NCI-H748 treated with DMSO at 0.1 percent for 48 hours (cell line): ENCODE measurements at places on chromosomes 11 and 22.

GRCh38 chr11:135073381-135073780 lies 661.3 kb upstream of the B3GAT1 start:
- DNase-seq, result no peak

DNA sequence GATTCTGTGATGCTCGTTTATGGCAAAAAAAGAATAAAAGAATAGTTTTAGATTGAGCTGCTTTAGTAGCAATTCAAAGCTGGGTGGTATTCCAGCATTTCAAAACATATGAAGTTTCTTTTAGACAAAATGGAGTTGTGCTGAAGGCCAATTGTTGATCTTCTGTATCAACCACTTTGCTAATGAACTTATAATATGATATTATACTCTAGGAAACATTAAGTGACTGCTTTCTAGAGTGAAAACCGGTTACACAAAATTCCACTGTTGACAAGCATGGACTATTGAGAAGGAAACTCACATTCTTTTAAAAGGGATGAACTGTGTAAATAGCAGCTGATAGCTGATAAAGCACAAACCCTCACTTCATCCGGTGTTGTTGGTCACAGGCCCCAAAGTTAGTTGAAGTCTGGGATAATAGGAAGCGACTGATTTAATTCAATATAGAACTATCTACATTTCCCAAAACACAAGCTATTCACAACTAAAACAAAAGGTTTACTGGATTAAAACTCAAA lies 255.1 kb downstream of the CADM1 start:
- DNase-seq, result no peak

- no peak for DNase-seq
Observed at GRCh38 chr11:35151683-35152280, 12.8 kb downstream of the CD44 start.

DNA sequence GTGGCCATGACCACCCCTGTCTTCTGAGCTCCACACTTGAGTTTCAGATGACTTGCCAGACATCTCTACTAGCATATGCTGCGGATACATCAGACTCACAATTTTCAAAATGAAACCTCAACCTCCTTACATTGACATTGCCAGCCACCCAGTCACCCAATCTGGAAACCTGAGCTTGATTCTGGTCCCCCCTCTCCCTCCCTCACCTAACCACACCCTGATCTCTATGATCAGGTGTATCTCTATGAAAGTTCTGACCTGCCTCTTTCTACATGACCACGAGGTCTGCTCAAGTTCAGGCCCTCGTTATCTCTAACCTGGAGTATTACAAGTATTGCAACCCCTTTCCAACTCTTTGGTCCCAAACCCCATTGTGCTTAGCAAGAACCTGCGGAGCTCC lies 254.1 kb downstream of the KIRREL3 start:
- DNase-seq, result no peak

- no peak for DNase-seq
Observed at GRCh38 chr11:8818421-8818820, 92.6 kb upstream of the AKIP1 start.

DNA sequence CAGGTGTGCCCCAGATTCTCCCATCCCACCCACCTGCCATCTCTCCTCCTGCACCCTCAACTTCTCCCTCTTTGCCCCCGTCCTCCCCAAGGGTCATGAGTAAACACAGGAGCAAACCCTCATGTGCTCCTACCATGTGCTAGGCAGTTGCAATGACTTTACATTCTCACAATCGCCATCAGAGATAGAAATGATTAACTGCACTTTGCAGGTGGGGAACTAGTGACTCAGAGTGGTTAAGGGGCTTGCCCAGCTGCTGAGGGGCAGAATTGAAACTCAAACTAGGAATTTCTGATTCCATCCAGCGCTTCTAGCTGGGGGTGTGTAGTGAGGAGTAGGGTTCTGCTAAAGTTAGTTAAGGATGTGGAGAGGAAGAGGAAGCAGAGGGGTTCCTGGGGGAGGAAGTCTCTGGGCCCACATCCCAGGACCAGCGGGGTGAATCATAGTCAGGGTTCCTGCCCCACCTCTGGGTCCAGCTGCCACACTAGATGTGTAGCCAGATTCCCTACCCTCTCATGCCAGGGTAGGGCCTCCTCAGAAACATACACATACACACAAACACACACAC lies 16.0 kb upstream of the PRG2 start:
- no peak for DNase-seq

- DNase-seq, result no peak
Observed at GRCh38 chr11:80778941-80779340, 1338.1 kb upstream of the TENM4 start.

DNA sequence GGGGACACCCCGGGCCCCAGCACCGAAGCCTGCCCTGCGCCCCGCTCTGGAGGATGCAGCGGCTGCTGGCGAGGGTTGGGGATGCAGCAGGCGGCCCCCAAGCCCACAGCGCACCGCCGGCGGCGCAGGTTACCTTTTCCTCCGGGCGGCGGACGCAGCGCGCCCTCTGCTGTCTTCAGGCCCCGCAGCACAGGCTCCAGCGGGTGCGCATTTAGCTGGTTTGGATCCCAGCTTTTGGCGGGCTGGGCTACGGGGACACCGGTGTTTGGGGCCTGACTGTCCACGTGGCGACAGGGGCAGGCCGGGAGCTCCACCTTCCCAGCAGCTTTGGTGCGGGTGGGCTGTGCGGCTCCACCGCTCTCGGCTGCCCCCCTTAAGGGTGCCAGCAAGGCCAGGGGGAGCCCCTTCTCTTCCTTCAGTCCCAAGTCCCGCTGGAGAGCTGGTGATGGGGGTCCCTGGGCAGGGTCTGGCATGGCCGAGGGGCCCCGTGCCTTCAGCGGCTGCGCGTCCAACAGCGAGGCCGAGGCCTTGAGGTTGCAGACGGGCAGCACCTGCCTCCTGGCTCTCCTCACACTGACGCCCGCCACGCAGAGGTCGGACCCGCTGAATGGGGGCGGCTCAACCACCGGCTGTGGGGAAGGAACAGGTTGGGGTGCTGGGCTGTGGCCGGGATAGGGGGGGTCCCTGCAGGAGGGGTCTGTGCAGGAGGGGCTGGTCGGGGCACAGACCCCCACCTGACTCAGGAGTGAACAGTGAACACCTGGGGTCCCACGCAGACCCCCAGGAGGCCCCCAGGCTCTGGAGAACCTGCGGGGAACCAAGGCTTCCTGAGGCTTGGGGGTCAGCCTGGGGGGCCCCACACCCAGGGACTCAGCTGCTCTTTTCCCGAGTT lies 18.0 kb upstream of the IL17REL start:
- peak; percentile 81 for DNase-seq

DNA sequence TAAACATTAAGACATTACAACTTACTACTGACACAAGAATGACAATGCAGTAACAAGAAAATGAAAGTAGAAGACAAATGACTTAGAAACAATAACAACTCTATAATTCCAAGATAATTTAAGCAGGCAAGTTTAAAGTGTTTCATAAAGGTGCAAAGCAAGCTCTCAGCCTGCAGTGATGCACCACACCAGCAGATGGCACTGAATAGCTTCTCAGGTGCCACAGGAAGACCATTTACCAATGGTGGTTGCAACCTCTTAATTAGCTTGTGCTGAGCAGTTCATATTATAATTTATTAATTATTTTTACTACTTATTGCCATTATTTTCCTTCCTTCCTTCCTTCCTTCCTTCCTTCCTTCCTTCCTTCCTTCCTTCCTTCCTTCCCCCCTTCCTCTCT lies 60.6 kb downstream of the NXPE2 start:
- peak; percentile 3 for DNase-seq

- no peak for DNase-seq
Observed at GRCh38 chr22:38756711-38757463, 1.1 kb upstream of the SUN2 start.

DNA sequence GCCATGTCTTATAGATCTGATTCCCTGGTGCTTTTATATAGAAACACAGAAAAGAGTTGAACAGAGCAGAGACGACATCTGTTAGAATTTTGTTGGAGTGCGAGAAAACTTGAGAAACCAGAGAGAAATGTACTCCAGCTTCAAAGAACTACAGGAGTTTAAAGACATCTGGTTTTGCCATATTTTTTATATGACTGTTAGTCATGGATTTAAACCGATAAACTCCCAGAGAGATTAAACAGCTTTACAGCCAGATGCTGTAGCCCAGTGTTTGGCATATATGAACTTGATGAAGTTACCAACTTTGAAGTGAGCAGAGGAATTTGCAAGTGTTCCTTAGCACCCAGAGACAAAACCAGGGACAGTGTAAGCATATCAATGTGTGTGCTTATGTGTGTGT lies 1083.1 kb downstream of the LRRC4C start:
- no peak for DNase-seq

- DNase-seq, result no peak
Observed at GRCh38 chr11:33706546-33706945, 5.9 kb upstream of the C11orf91 start.

- peak; percentile 17 for DNase-seq
Observed at GRCh38 chr11:59822989-59823566, 12.5 kb upstream of the MRPL16 start.

DNA sequence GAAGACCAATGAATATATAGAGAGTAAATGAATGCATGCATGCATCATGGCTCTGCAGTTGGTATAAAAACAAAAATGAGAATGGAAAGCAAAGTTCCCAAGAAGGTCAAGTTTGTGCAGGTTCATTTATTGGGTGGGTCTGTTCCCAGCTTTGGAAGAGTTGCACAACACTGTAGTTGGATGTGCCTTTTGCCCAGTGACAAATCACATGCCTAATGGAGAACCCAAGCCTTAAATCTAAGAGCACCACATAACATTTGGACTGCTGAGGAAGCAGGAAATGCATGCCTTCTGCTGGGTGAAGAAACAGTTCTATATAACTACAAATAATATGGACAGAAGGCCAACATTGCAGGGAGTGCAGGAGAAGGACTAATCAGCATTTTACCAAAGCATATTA lies 30.6 kb downstream of the PRCP start:
- no peak for DNase-seq

GRCh38 chr22:20931126-20931654 lies 14.0 kb downstream of the CRKL start:
- DNase-seq, result no peak

DNA sequence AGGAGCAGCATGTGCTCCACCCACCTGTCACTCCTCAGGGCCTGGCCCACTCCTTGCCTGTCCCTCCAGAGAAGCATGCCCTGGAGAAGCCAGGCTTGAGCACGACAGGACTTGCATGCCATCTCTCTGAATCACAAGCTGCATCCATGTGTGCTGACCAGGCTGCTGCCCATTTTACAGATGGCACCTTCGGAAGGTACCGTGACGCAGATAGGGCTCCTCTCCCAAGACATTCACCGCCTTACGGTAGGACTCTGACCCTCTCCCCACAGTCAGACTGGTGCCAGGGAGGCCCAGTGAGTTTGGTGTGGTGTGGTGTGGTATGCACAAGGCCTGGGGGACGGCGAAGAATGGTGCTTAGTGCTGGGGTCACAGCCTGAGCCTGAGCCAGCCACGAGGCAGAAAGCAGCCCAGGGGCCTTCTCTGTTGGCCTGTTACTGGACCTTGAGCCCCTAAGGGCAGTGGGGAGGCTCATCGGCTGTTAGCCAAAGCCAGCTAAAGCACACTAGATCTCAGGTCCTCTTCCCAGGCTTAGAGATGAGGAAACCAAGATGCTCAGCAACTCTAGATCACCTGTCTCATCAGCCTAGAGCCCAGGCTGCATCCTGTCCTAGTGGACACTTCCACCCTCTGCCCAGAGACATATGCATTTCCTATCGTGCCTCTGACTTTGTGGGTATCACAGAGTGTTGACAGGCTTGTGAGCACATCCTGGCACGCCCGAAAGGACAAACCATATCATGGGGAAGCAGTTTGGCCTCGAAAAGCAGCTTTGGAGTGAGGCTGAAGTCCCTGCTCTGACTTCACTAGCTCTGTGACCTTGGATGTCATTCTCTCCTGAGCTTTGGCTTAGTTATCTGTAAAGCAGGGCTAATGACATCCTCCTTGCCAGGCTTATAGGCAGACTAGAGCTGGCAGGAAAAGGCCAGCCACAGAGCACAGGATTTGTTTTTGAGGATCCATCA lies 17.8 kb downstream of the CYB5R2 start:
- no peak for DNase-seq
